ENCODE measurements at places on chromosomes 7 and 10.
A peak's percentile ranks its signal among the peaks of the same experiment; 100 is the strongest.

GRCh38 chr10:112382515-112383235 lies 8.8 kb downstream of the ACSL5 start:
- no peak for ATAC-seq

DNA sequence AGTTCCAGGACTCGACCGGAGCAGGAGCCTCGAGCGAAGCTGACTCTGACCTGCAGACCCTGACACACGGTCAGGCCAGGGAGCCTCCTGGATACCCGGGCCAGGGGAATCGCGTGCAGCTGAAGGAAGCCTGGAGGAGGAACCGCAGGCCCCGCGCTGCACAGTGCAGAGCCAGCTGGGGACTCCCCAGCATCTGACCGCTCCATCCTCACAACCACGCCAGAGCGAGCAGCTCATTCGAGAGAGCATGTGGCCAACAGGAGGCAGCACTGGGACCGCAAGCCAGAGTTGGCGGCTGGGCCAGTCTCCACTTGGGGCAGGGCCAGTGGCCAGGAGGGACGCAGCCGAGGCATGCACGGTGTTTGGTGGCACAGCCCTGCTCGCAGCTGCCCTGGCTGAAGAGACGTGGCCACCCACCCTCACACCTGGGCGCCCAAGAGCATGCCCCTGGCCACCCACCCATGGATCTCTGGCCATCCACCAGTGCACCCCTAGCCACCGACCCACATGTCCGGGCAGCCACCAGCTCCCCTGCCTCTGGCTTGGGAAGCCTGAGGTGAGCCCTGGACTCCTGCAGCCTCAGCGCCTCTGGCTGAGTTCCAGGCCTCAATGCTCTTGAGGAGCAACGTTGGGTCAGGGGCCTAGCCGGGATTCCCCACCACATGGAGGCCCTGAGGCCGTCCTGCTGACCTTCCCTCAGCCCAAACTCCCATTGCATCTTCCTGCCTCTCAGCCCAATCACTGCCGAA lies 213.9 kb downstream of the ELFN1 start:
- no peak for ATAC-seq

DNA sequence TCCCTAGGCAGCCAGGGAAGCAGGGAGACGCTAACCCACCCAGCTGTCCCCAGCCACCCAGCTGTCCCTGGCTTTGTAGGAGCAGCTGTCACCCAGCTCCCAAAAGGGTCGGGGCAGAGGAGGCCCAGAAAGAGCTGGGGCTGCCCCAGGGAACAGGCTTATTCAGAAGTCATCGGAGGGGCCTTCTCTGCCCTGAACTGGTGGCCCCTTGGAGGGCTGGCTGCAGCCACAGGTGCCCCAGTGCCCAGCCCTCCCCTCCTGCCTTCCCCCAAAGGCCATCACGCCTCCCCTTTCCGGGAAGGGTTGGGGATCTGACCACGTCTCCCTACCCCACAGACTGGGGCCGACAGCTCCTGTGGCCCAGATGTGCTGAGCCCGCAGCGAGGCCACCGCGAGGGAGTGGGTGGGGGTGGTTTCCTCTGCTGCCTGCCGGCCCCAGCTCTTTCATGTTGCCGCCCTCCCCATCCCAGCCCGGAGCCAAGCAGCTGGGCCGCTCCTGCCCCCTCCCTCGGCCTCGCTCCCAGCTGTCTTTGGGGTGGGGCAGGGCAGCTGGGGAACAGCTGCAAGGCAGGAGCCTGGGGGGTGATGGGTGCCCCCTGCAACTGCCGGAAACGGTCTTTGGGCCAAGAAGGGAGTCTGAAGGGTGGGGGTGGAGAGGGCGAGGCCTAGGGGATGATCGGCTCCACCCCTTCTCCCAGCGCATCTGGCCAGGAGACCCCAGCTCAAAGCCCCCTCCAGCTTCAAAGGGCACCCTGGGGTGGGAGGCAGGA lies 16.8 kb downstream of the TRIM8 start:
- peak; percentile 76 for ATAC-seq

DNA sequence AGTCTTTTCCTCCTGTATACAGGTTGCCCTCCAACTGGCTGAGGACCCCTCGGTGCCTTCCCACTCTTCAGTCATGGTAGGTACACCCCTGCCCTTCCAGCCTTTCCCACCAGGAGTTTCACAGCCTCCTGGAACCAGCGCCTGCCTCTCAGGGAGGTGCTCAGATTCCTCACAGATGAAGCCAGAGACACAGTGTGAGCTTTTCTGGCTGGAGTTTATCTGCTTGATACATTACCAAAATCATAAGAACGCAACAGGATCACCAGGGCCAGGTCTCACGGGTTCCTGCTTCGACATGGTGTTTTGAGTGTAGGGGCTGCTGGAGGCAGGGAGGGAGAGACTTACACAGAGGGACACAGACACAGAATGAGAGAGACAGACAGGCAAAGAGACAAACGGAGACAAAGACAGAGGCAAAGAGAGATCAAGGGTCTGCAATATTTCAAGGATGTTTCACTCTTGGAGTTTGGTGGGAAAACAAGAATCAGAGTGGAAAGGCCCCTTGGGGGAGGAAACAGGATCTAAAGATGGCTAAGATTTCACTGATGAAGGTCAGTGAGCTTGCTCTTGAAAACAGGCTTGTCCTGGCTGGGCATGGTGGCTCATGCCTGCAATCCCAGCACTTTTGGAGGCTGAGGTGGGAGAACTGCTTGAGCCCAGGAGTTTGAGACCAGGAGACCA lies 6.5 kb upstream of the INMT start:
- no peak for ATAC-seq

DNA sequence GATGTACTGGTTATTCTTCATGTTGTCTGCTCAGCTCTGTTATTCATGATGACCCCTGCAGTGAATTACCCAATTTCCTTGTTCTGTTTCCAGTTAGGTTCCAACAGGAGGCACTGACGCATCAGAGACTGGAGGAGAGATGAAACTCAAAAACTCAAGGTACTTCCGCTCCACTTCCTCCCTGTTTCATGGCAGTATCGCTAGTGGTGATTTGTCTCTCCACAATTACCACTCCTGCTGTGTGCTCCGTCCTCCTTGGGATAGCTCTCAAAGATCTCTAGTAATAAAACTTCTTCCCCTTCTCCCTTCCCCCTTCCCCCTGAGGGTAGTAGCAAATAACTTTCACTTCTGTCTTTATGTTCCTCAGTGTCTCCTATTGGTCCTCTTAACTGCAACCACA lies 107.4 kb upstream of the ABCB5 start:
- ATAC-seq, result no peak

GRCh38 chr10:123135415-123136141 lies at the start of gene HMX3:
Gene HMX3 (plus strand): TSS chr10:123135970. CDS start chr10:123136051, 81 bp downstream.
- peak; percentile 42 for ATAC-seq

- ATAC-seq, result no peak
These were observed at the start of gene GSTO2 for GRCh38 chr10:104268713-104269645. Gene GSTO2 (plus strand): TSS chr10:104269184. CDS start chr10:104274916, 5,732 bp downstream.

DNA sequence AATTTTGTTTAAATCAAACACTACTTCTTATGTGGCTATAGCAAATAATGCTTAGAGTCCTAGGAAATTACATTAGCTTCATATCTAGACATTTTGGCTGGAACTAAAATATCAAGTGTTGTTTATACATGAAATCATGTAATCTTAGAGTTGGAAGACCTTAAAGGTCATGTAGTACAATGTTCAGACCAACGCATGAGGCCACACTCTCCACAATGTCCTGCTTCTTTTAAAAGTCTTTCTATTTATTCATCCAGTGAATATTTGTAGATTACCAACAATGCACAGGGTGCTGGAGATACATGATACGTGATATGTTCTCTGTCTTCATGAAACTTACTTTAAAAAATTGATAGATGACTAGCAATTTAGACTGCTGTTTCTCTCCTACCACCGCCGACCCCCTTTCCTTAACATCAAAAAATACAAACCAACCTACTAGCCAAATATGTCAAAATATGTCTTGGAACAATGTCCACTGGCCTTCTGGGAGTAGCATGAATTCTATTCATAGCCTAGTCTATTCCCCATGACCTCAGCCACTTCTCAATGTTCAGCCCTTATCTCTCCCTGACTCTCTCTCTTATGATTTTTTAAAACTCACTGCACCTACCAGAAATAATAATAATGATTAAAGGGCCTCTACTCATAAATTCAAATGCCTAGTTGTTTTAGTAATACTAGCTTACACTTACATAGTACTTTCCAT lies 59.5 kb upstream of the CAV2 start:
- ATAC-seq, result no peak

All from motor neuron (in vitro differentiated cells).